Stimulated activated CD4-positive, alpha-beta T cell treated with anti-CD3 and anti-CD28 coated beads, Interleukin-1b, Interleukin-23, amount 100 ng/mL, for 1 hour (primary cell): ENCODE measurements at places on chromosomes 13 and 19.
A peak's percentile ranks its signal among the peaks of the same experiment; 100 is the strongest.

GRCh38 chr19:2793577-2793976, 8.3 kb downstream of the THOP1 start:
- DNase-seq: no peak

DNA sequence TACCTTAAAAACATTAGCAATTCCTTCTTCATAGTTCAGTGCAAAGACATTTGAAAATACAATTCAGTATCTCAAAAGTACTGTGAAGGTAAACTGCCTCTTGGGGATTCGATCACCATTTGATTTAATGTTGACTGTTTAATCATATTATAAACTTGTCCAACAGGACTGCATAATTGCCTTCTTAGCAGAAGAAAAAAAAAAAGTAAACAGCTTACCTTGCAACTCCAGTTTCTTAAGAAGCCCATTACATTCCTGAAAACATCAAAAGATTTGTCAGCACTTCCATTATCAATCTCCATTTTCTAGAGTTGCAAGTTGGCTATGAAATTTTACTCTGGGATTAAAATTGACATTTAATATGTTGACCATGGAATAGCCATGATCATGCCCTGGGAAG, 1154.6 kb downstream of the OLFM4 start:
- no peak for DNase-seq

DNA sequence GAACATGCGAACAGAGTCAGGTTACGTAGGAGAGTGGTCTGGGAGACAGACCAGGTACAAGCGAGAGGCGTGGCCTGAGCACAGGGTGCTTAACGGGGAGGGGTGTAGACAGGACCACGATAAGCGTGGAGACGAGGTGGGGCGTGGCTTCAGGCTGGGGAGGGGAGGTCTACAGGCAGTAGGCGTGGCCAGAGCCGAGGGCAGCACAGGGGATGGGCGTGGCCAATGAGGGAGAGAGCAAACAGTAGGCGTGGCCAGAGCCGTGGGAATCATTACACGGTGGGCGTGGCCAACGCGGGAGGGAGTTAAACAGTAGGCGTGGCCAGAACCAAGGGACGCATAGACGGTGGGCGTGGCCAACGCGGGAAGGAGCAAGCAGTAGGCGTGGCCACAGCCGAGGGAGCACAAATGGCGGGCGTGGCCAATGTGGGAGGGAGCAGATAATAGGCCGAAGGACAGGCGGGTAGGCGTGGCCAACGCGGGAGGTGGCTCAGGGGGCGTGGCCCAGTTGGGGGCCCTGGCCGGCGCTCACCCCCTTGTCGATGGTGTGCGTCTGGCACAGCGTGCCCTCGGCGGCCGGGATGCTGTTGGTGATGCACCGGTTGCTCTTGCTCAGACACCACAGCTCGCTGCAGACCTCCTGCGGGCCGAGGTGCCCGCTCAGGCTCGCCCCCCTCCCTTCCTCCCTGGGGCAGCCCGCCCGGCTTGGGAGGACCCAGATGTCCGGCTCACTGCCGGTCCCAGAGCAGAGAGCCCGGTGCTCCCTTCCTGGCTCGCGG, 15.2 kb upstream of the MYO1F start:
- DNase-seq: peak; percentile 96

GRCh38 chr13:47252627-47253026, 355.8 kb upstream of the HTR2A start:
- DNase-seq: no peak

GRCh38 chr19:21749090-21749489, 18.3 kb downstream of the ZNF100 start:
- DNase-seq: no peak

GRCh38 chr13:57813651-57814050, 182.1 kb downstream of the PCDH17 start:
- DNase-seq: no peak

DNA sequence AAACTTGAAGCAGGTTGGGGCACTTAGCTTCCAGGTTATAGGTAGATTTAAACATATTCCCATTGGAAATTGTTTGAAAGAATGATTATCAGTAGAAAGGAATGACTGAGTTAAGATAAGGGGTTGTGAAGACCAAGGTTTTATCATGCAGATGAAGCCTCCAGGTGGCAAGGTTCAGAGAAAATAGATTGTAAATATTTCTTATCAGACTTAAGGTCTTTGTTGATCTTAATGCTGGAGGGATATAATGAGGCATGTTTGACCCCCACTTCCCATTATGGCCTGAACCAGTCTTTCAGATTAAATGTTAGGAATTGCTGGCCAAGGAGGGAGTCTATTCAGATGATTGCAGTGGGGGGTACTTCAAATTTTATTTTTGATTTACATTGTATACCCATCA, 1486.5 kb upstream of the PRR20A start:
- DNase-seq: no peak

- no peak for DNase-seq
Observed at GRCh38 chr13:63092456-63092855, 1676.8 kb upstream of the PCDH20 start.

- no peak for DNase-seq
Observed at GRCh38 chr13:111548805-111549204, 228.4 kb downstream of the TEX29 start.

DNA sequence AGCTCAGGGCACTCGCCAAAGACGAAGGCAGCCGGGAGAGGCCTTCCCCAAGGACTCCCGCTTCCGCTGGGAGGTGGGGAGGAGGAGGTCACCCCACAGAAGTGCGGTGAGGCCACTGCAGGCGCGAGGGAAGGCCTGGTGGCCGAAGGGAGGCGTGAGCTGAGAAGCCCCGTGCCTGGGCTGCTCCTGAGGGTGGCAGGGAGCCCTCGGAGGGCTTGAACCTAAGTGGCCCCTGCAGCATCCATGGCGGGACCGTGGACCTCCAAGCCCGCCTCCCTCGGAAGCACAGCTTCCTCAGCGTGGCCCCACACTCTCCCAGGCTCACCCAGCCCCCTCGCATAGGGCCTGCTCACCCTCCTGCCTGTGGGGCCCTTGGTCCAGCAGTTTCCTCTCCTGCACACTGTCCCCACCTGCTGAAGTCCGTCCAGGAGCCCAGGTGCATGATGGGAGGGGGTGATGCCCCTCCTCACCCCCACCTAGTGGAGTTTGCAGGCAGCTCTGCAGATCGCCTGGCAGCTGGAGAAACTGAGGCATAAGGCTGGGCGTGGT, 25.9 kb downstream of the EFNA2 start:
- DNase-seq: no peak

DNA sequence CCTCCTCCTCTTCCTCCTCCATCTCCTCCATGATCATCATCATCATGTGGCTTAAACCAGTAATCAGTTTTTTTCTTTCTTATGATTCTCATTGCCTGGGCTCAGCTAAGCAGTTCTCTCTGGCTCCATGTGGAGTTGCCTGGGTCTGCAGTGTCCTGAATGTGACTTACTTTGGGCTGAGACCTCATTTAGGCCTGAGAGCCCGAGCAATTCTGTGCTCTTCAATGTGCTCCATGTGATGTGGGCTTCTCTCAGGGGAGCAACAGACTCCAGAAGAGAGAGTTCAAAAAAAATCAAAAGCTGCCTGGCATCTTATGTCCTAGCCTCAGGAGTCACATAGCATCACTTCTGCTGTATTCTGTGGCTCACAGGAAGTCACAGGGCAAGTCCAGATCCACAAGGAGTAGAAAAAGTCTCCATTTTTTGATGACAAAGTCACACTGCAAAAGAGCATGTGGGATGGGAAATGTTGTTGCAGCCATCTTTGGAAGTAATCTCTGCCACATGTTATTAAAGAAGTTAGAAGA, 128.7 kb downstream of the MAB21L1 start:
- no peak for DNase-seq

DNA sequence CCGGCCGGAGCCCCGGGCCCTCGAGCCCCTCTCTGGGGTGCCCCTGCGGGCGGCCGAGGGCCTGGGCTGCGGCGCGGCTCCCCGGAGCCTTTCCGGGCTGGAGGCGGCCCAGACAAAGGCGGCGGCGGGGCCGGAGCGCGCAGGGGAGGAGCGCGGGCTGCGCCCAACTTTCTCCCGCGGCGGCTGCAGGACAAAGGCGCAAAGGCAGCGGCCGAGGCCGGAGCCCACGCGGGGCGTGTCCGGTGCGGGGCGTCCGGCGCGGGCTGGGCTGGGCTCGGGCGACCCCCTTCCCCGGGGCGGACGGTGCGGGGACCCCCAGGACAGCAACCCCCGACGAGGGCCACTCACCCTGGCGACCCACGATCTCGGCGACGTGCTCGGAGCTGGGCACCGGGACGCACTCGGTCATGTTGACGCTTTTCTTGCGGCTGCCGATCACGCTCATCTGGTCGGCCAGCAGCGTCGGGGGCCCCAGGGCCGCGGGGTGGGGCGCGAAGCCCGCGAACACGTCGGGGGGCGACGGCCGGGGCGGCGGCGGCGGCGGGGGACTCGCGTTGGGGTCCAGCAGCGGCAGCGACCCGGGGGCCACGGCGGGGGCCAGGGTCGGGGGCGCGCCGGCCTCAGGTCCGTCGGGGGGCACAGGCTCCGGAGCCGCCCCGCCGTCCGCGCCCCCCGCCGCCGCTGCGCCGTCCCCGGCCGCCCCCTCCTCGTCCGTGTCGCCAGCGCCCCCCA, 843 bp downstream of the MEX3D start:
- no peak for DNase-seq

GRCh38 chr13:30340331-30341250, 33.2 kb upstream of the KATNAL1 start:
- DNase-seq: no peak

DNA sequence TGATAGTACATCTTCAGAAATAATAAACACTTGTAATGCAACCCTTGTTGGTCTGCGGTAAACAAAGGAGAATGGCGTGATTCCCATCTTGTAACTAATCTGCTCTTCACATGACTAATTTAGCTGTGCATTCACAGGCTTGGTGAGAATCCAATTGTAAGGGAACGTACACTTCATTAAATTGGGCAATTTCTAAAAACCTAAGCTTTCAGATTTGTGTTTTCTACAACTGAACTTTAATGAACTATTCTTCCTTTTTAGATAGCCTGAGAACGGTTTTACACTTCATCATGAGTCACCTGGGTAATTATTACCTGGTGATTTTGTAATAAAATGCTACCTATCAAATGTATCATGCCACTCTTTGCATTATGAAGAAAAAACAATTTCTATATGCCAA, 306.9 kb downstream of the KLF5 start:
- DNase-seq: no peak

- no peak for DNase-seq
Observed at GRCh38 chr13:33352526-33352925, 67.0 kb upstream of the STARD13 start.

- peak; percentile 48 for DNase-seq
Observed at GRCh38 chr19:17292301-17293074, 10.7 kb downstream of the ABHD8 start.

- DNase-seq: no peak
Observed at GRCh38 chr13:66461021-66461420, 769.1 kb downstream of the PCDH9 start.

- no peak for DNase-seq
Observed at GRCh38 chr13:33057019-33057780, 41.0 kb downstream of the KL start.

DNA sequence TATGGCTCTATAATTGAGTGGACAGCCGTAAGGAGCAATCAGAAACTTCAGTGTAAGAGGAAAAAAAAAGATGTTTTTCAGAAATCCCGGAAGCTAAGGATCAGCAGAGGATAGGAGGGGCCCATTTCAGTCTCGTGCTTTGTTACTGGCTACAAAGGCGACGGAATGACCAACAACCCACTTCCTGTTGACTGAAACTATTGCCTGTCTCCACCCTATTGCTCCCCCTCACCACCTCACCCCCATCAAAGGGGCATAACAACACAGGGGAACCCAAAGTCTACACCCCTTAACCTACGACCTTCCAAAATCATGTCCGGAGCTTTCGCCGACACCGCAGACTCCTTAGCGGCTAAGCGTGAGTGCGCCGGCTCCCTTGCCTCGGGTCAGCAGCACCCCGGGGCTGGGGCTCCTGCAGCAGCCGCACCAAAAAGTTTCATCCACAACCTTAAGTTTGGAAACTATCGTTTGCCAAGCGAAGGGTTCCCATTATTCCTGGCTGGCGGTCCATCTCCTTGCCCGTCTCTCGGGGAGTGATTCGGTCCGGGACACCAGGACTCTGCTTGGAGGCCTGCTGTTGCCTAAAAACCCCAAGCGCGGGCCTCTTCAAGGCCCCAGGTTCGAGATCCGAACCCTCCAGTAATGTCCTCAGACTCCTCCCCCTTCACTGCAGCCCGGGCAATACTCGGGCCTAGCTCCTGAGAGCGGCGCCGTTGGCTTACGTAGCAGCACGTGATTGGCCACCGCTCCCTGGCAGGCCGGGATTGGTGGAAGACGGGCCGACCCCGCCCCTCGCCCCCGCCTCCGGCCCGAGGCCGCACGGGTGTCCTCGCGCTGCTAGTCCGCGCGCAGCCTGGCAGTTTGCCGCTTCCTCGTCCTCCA, at the start of gene TPP2:
TSS of gene TPP2 (plus strand) at position 840 of the 882 bp plus-strand sequence. CDS start 53 bp downstream, outside the sequence.
- DNase-seq: peak; percentile 95

DNA sequence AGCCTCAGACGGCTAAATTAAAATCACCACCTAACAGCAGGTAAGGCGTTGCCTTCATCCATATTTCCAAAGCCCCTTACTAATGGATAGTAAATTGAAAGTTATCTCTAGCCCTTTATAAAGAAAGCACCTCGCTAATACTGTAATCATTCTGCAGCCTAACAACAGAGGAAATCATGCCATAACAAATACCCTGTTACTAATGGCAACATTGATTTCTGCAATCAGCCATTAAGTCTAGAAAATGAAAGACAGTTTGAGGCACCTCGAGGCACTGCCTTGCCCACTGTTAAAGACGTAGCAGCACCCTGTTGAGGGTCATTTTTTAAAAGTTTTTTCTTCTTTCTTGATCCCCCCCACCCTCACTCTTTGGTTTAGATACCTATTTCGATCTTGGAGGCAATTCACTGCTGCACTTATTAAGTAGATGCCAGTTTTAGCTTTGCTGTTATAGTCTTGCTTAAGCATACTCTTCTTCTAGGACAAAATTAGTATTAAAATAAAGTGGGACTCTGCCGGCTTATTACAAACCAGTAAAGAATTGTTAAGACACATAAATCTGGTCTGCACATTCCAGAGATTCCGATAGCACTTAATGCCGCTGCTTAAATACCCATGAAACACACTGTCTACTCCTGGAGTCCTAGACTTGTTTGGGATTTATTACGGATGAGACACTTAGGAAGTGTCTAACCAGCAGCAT, 74.8 kb downstream of the ZNF536 start:
- no peak for DNase-seq

DNA sequence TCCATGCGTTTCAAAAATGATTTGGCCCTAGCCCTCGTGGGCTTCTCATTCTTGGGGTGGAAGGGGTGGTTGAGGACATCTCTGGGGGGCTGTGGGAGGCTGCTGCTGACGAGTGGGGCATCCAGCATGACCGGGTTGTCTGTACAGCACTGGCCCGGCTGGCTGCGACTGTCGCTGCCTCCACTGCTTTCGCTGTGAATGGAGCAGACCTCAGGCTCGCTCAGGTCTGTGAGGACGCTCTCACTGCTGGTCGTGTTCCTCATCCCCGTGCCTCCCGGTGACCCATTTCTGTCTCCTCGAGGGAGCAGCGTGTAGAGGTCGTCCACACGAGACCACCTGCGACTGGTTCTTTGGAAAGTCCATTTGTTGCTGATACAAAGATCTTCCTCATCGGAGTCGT, 113.7 kb downstream of the KL start:
- no peak for DNase-seq

- no peak for DNase-seq
Observed at GRCh38 chr13:73672492-73672891, 461.7 kb downstream of the KLF12 start.

- no peak for DNase-seq
Observed at GRCh38 chr19:39752390-39752789, 14.6 kb upstream of the CLC start.
